ENCODE measurements at places on chromosomes 4 and X.
A peak's percentile ranks its signal among the peaks of the same experiment; 100 is the strongest.

DNA sequence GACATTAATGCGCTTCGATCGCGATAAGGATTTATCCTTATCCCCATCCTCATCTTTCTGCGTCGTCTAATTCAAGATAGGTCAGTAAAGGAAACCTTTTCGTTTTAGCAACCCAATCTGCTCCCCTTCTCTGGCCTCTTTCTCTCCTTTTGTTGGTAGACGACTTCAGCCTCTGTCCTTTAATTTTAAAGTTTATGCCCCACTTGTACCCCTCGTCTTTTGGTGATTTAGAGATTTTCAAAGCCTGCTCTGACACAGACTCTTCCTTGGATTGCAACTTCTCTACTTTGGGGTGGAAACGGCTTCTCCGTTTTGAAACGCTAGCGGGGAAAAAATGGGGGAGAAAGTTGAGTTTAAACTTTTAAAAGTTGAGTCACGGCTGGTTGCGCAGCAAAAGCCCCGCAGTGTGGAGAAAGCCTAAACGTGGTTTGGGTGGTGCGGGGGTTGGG is 528 bp upstream of the FGF2 start:
- DNase-seq: no peak

- no peak for DNase-seq
Measured at GRCh38 chr4:48043504-48043903, 26.9 kb downstream of the NIPAL1 start.

- DNase-seq: no peak
Measured at GRCh38 chr4:8171266-8171665, 12.7 kb upstream of the ABLIM2 start.

GRCh38 chr4:187663076-187663475 is 332.5 kb upstream of the ZFP42 start:
- DNase-seq: no peak

GRCh38 chr4:161791796-161792556 is 371.8 kb downstream of the FSTL5 start:
- DNase-seq: no peak

DNA sequence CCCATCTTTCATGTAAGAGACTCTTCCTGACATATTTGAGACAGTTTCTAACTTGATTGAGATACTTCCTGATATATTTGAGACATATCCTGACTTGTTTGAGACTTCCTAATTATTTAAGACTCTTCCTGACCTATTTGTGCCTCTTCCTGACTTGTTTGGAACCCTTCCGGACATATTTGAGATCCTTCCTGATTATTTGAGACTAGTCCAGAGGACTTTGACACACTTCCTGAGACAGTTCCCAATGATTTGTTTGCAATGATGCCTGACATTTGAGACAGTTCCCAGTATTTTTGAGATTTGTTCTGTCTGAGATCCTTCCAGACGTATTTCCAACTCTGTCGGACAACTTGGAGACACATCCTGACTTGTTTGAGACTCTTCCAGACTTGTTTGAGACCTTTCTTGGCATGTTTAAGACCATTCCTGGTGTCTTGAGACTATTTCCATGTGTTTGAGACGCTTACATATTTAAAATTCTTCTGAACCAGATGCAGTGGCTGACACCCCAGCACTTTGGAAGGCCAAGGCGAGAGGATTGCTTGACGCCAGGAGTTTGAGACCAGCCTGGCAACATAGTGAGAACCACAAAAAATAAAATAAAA is 118.9 kb upstream of the USP9X start:
- no peak for DNase-seq

DNA sequence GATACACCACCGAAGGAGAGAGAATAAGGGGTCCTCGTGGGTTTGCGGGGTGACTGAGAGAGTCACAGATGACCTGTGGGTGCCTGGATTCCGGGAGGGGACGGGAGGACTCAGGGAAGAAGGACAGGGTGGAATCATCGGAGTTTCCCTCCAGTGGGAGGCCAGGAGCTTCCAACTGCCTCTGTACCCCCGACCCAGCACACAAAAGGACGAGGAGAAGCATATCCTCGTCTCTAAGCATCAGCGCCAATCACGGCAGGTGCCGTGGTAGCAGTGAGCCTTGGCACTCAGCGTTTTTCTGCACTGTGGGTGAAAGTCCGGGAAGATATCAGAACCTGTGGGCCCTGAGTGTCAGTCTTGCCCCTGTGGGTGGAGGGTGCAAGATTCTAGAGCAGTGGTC is 62.0 kb downstream of the ASMT start:
- no peak for DNase-seq

- no peak for DNase-seq
Measured at GRCh38 chr4:26490111-26490959, at the start of gene CCKAR. Gene CCKAR (minus strand): TSS chr4:26490484. CDS start chr4:26490267, 217 bp downstream.

DNA sequence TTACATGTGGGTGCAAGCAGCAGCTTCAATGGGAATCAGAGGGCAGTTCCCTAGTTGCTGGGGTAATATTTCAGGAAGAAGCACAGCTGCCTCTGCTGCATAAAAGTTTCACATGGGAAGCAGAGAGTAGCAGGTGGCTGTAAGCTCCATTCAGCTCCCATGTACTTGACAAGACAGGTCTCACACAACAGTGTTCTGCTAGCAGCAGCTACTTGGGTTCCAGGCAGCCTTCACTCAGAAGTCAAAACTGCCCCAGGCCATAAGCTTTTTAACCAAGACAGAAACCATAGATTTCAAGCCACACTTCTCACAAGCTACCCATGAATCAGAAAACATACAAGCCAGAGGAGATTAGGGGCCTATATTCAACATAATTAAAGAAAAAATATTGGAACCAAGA is 41.4 kb upstream of the SPIN2A start:
- no peak for DNase-seq

GRCh38 chrX:37580080-37580479 is 8.6 kb downstream of the LANCL3 start:
- DNase-seq: no peak

DNA sequence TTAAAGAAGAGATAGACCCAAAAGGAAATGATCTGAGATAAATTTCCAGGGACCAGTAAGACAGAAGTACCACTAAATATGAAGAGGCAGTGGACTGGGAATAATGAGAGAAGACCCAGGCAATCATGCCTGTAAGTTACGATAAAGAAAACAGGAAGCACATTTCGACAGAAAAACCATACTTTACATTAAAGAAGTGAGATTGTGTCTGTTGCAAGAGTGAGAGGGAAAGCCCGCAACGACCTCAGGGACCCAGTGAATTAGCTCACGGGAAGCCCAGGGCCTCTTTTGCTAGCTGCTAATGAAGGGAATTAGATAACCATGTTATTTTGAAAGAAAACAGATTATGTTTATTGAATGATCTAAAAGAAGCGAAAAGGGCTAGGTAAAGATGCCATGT is 28.9 kb upstream of the ACSL1 start:
- DNase-seq: no peak

DNA sequence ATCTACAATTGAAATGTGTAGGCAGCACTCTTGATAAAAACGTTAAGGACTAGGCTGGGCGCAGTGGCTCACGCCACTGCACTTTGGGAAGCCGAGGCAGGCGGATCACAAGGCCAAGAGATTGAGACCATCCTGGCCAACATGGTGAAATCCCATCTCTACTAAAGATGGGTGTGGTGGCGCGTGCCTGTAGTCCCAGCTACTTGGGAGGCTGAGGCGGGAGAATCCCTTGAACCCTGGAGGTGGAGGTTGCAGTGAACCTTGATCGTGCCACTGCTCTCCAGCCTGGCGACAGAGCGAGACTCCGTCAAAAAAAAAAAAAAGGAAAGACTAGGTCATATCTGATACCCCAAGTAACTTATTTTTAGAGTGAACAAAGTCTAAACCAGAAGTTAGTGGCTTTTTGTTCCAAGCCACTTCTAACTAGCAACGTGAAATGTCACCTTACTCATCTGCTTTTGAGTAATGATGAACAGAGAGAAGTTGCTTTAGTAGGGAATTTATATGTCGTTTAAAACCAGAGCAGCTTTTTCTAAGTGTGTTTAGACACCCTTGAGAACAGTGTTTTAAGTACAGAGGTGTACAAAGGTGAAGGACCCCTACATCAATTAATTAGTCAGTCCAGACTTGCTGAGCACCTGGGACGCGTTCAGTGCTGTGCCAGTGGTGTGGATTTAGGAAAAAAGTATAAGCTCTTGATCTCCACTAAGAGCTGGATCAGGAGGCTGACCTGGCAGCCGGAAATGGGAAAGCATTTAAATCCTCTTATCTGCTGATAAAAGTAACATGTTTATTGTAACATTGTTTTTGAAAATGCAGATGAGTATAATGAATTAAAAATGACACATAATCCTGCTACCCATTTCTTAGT is 23.5 kb downstream of the SPRY1 start:
- DNase-seq: no peak

- no peak for DNase-seq
Measured at GRCh38 chr4:47933840-47934239, 19.5 kb upstream of the NFXL1 start.

DNA sequence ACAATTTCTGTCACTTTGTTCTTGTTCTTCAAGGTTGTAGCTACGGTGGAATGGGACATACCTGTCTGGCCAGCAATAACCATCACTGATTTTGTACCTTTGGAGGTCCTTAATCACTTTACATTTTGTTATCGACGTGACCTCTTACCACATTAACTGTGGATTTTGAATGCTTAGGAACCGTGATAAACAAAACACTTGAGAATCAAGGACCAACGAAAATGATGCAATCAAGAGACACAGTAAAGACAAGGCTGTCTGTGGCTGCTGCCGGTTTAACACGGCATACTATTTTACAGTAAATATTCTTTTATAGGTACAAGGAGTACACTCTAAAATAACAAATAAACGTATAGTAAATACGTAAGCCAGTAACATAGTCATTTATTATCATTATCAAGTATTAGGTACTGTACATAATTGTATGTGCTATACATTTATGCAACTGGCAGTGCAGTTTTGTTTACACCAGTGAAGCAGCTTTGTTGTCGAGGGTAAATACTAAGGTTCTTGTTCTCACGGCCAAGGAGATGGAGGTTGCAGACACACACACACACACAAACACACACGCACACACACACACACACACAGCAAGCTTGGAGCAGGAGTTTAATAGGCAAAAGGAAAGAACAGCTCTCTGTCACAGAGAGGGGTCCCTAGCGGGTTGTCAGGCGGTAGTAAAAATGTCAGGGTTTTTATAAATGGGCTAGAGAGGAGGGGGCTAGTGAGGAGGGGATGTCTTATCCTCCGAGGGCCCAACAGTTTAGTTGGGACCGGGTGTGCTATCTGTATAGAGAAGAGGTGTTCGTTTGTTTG is 194.7 kb upstream of the CXorf51B start:
- no peak for DNase-seq

GRCh38 chrX:76850851-76851250 is 423.3 kb downstream of the MAGEE1 start:
- no peak for DNase-seq

- no peak for DNase-seq
Measured at GRCh38 chr4:107747748-107748486, 27.9 kb upstream of the PAPSS1 start.

DNA sequence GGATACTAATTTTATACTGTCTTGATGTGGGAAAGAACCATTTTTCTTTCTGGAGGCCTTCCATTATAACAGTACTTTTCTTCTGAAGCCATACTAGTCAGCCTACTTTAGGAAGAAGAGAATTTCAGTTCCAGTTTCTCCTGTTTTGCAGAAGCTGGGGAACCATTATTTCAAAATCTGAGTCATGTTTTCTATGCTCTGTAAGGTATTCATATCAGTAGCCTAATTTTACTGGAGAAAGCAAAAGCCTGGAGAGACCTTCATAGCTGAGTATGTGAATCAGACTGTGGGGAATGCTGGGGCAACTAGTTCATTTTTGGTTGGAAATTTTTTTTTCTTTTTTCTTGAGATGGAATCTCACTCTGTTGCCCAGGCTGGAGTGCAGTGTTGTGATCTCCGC is 22.4 kb downstream of the AFF1 start:
- no peak for DNase-seq

DNA sequence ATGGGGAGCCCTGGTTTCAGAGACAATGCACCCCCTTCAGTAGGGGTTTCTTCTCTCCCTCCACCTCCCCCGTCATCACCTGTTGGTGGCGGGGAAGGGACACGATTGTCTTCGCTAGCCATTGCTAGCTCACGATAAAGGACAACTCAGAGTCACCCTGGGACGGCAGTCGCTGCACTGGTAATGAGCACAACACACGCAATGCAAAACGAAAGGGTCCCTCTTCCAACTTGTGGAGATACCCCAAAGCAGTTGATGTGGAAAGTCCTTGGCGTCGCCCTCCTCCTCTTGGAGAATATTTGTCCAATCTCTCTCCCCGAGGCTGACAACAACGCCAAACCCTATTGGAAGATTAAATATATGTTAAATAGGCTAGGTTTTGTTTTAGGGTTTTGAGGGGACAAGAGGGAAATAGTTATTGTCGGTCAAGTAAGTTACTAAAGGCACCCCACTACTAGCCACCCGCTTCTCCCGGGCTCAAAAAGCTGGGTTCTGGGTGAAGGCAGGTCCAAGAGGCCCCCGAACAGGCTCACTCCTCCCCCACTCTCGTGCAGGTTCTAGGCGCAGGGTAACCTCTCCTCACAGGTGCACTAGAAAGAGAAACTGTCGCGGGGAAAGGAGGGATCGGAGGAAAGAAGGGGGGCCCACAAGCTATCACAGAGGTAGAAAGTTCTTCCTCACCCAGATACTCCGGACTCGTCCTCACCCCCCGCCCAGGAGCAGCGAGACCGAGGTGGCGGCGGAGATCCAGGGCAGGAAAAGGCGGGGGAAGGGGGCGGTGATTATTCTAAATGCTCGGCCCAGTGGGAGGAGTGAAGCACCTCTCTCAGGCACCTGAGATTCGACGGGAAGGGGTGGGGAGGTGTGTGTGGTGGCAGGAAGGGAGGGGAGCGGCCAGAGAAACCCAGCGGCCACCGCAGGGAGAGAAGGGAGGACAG is at the start of gene LRBA:
LRBA (minus strand) TSS at position 764 of the 938 bp plus-strand sequence; CDS start at position 122, 642 bp downstream.
- peak; percentile 62 for DNase-seq

DNA sequence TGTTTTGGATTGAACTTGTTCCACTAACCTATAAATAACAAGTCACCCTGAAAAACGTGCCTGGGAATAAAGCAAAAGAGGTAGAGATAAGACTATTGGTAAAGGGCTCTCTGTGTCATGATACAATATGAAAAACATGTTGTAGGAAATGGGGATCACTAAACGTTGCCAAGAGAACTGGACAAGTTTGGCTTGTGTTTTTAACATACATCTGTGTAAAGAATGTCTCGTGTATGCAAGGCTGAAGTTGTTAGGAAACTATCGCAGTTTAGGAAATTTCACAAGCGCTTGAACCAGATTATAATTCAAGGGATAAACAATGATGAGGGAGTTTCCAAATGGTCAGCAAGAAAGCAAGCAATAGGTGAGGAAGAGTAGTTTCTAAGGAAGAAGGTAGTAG is 655.8 kb downstream of the PCDH7 start:
- DNase-seq: no peak

Measured in activated CD8-positive, alpha-beta memory T cell treated with anti-CD3 and anti-CD28 coated beads for 1 hour (primary cell).